Nephron progenitor cell (in vitro differentiated cells): ENCODE measurements at places on chromosomes 16 and 17.

DNA sequence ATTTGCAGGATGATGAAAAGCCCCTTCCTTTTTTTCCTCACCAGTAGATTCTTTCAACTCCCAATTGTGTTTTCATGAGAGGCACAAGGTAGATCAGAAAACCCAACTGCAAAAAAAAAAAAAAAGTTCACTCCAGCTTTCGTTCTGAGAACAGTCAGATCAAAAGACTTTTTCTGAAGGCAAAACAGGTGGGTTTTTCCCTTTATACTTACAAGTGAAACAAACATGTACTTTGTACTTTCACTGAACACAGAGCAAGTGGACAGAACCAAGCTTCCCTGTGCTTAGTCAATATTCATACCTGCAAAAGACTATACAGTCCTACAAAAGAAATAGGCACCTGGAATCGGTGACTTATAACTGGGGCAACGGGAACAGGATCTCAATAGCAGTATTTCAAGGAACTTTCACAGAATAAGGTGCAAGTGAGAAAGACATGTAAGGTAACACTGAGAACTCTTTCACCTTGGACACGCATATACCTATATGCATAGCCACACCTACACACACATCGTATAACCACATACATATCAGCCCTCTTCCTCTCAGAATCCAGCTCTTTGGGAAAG, 54.1 kb downstream of the TOX3 start:
- DNase-seq, result no peak

DNA sequence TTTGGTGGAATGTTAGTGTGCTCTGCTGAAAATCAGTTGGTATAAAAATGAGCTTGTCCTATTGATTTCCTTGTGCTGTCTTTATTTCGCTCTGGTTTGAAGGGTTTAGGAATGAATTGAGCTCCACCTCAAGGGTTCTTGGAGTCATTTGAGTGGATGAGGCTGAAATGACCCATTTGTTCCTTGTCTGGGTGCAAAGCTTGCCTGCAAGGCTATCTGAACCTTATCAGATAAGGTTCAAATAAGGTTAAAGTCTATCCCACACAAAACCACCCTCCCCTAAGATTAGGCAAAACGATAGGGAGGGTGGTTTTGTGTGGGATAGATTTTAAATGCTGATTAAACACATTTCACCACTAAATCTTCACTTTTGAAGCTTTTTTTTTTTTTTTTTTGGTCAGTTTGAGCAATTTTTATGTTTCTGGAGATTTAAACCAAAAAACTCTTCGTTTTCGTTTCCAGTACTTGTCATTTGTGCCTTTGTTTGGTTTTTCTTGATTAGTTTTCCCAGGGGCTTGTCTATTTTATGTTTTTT, 62.7 kb downstream of the ARHGAP44 start:
- DNase-seq, result no peak

DNA sequence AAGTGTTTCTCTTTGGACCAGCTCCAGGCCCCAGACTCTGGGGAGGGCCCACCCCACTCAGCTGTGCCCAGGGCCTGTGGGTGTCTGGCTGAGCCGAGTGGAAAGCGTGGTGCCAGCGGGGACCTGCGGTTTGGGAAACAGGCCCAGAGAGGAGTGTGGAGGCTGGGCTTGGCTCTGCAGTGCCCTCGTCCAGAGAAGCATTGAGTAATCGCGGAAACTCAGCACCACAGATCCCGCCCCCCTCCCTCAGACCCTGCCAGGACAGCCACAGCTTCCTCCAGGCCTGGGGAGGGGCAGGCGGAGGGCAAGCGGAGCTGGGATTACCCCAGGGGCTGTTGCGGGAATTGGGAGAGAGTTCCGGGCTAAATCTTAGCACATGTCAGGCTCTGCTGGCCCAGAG, 14.6 kb upstream of the PITPNA start:
- DNase-seq, result no peak

GRCh38 chr17:1111599-1112443, 68.0 kb downstream of the ABR start:
- no peak for DNase-seq

DNA sequence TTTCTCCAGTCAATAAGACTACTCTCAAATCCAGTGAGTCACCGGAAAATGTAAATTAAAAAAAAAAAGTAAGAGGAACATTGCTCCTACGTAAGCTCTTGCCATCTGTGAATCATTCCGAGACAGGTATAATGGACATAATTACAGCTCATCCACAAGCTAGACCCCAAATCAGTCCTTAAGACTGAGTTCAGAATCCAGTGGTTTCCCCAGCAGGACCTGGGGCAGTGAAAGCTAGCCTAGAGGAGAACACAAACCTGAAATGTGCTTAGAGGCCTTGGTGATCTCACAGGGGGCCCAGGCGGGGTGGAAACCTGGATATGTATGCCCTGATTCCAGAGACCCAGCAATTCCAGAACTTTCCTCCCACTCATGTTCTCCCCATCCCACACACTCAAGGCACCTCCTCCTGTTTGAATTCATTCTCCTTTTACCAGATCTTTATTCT, 132.0 kb downstream of the COPRS start:
- DNase-seq, result no peak

- no peak for DNase-seq
Measured at GRCh38 chr16:87421003-87421912, 29.1 kb downstream of the MAP1LC3B start.

GRCh38 chr17:17729620-17730249, 48.5 kb downstream of the RAI1 start:
- peak; percentile 57 for DNase-seq

DNA sequence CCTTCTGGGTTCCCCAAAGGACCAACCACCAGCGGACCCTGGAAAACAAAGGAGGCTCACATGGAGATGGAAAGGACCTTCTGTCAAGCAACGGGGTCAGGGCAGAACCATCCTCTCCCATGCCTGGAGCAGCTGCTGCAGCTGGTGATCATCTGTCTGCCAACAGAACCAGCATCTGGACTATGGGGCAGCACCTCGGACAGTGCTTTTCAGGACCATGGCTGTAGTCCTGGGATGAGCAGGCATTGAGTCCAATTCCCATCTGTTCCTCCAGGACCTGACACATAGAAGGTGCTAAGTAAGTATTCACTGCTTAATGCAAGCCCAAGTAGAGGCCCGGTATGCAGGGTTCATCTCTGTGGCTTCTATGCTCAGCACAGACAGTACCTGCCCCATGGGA, 304.7 kb downstream of the XYLT1 start:
- no peak for DNase-seq

- DNase-seq, result peak; percentile 66
Measured at GRCh38 chr16:49859125-49859811, 3.4 kb upstream of the ZNF423 start.

GRCh38 chr17:17379197-17379991, 76.2 kb downstream of the NT5M start:
- no peak for DNase-seq

DNA sequence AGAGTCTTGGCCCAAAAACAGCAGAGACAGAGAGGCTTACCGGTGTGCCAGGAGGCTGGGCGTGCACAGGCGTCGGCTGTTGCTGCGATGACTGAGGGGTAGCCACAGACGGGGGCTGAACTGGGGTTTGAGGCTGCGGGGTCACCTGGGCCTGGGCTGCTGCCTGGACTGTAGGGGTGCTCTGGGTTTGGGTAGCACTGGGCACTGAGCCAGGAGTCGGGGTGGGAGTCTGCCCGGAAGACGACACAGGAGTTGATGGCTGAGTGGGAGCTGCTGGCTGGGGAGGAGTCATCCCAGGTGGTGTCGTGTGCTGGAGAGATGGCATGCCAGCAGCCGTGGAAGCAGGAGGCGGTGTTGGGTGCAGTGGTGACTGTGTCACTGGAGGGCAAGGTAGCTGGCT, 53.2 kb upstream of the TRAP1 start:
- no peak for DNase-seq

DNA sequence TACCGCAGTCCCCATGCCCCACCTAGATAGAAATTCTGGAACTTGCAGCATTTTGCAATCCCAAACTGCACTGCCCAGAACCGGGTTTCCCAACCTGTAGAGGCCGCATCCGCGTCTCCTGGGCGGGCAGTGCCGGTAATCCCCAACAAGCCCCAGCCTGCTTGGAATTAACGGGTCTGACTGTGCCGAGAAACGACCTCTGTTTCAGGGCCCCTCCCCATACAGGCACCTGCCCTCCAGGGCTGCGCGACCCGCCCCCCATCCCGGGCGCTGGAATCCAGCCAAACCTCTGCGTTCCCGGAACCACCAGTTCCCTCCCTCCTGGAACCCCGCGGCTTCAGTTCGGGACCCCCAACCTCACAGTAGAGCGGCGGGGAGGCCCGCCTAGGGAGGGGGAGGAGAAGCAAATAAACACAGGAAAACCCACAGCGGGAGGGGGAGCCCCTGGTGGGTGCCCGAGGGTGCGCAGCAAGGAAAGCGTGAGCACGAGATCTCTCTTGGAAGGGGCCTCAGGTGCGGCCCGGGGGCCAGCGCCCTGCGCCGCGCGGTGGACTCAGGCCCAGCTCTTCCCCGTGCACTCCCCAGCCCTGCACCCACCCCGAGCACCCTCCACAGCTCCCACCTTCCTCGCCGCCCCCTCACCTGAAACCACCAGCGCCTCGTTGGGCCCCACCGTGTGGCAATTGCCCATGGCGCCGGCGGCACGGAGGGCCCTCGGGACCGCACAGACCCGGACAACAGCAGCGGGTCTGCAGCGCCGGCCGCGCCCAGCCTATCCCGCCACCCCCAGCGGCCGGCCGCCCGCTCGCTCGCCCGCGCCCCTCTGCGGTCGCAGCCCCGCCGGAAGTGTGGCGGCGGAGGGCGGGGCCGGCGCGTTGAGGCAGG, at the start of gene FLOT2:
TSS of gene FLOT2 (minus strand) at position 850 of the 885 bp plus-strand sequence. CDS start at position 691, 159 bp downstream.
- peak; percentile 78 for DNase-seq

- no peak for DNase-seq
Measured at GRCh38 chr17:16977932-16978331, 6.0 kb upstream of the TNFRSF13B start.

DNA sequence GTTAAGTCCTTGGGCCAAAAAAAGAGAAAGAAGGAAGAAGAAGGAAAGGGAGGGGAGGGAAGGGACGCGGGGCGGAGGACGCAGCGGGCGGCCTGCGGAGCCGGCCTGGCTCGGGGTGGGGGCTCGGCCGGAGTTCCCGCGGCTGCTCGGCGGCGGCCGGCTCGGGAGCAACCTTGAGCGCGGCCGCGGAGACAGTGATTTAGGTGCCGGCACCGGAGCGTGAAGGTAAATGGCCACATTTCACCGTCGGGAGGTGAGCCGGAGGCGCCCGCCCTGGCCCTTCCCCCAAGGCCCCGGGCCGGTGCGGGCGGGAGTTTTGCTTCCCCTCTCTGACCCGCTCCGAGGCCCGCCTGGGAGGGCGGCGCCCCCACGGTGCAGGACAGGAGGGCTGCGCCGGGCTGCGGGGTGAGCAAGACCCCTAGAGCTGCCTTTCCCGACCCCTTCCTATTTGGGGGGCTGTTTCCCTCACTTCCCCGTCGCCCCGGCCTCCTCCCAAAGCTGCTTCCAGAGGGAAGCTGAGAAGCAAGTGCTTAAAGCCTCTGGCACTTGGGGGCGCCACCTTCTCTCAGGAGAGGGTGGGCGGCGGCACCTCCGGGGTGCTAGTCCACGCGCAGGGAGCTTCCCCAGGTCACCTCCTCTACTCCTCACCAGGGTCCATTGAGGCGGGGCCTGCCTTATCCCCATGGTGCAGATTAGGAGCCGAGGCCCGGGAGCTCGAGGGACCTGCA, 56.5 kb downstream of the MRM1 start:
- peak; percentile 84 for DNase-seq

DNA sequence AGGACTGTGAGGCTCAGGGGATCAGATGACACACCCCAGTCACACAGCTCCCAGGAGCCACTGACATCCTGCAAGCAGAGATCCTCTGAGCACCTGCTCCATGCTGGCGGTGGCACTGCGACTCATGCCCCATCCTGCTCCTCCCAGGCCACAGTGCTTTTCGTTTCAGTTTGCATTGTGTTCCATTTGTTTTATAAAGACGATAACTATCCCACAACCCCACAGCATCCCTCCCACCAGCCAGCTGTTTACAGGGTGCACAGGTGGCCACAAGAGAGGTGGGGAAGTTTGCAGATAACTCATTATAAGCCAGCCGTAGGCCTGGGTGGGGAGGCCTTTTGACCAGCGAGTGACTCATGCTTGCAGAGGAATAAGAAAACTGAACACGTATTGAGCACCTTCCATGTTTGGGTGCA, 28.2 kb downstream of the BCO1 start:
- DNase-seq, result no peak

- DNase-seq, result no peak
Measured at GRCh38 chr16:27025581-27025980, 41.1 kb upstream of the C16orf82 start.

DNA sequence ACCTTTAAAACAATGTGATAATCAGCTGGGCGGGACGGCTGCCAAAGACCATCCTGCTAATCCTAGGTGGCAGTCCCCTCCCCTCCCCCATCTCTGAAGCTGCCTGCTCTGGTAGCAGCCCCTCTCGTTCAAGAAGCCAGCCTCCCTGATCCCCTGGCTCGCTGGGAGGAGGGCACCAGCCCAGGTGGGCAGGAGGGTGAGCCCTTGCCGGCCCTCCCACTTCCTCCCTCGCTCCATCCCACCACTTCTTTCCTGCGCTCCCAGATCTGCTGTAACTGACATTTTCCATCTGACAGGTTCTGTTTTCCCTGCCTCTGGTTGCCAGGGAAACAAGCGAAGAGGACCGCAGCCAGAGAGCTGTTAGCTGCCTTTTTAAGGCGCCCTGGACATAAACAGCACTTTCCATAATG, 155.7 kb upstream of the TNRC6C start:
- DNase-seq, result peak; percentile 47

GRCh38 chr16:63497408-63497807, 1461.2 kb upstream of the CDH8 start:
- DNase-seq, result no peak

GRCh38 chr16:51154271-51155171, 3.5 kb upstream of the SALL1 start:
- DNase-seq, result peak; percentile 71

GRCh38 chr17:65103896-65104295, 33.3 kb upstream of the RGS9 start:
- DNase-seq, result no peak

DNA sequence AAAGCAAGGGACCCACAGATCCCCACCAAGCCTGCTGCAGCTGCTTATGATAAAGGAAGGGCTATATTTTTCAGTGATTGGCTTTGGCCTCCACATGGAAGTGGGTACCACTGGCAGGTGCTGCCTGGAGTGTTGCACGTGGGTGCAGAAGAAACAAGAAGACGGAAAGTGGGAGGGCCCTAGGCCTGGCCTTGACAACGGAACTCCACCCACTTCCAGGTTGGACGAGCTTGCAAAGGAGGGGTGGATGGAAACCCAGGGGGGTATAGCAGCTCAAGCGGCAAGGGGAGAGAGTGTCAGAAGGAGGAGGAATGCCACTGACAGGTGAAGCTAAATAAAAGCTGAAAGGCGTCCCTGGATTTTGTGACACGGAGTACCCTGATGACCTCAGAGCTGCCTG, 20.3 kb downstream of the TRIM25 start:
- DNase-seq, result no peak

- no peak for DNase-seq
Measured at GRCh38 chr16:55225972-55226542, 97.9 kb upstream of the IRX6 start.

GRCh38 chr17:77070888-77071279, 69.9 kb upstream of the SEC14L1 start:
- DNase-seq, result no peak
